ENCODE measurements at places on chromosomes 12 and 14.

DNA sequence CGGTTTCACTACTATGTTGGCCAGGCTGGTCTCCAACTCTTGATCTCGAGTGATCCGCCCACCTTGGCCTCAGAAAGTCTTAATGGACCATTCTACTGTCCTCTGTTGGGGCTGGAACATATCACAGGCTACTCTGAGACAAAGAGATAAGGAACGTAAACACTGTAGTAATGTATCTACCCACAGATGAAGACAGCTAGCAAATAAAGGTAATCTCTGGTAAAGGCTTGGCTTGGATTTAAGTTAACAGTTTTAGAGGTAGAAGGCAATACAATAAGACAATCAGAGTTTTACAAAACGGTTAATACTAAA is 44.6 kb upstream of the ISM2 start:
- DNase-seq: no peak

GRCh38 chr12:15996254-15996653 is 85.1 kb downstream of the DERA start:
- DNase-seq: no peak

- no peak for DNase-seq
These were observed 9.2 kb upstream of the TMEM117 start for GRCh38 chr12:43826681-43827080.

DNA sequence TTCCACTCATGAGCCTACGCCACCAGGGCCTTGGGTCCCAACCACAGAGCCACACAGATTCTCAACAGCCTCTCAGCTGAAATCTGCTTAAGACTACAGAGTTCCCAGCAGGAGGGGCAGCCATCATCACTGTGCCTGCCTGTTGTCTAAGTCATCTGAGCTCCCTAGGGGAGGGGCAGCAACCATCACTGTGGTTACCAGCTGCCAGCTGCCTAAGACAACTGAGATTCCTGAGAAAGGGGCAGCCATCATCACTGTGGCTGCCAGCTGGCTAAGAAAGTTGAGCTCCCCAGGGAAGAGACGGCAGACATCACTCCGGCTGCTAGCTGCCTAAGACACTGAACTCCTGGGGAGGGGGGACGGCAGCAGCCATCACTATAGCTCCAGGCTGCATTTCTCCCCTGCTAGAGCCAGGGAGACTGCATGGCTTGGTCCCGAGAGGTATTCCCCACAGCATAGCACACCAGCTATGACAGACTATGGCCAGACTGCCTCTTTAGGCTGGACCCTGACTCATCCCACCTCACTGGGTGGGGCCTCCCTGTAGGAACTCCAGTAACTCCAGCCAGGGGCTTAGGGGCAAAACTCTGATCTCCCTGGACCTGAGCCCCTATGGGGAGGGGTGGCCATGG is 37.2 kb upstream of the C14orf132 start:
- peak; percentile 88 for DNase-seq

DNA sequence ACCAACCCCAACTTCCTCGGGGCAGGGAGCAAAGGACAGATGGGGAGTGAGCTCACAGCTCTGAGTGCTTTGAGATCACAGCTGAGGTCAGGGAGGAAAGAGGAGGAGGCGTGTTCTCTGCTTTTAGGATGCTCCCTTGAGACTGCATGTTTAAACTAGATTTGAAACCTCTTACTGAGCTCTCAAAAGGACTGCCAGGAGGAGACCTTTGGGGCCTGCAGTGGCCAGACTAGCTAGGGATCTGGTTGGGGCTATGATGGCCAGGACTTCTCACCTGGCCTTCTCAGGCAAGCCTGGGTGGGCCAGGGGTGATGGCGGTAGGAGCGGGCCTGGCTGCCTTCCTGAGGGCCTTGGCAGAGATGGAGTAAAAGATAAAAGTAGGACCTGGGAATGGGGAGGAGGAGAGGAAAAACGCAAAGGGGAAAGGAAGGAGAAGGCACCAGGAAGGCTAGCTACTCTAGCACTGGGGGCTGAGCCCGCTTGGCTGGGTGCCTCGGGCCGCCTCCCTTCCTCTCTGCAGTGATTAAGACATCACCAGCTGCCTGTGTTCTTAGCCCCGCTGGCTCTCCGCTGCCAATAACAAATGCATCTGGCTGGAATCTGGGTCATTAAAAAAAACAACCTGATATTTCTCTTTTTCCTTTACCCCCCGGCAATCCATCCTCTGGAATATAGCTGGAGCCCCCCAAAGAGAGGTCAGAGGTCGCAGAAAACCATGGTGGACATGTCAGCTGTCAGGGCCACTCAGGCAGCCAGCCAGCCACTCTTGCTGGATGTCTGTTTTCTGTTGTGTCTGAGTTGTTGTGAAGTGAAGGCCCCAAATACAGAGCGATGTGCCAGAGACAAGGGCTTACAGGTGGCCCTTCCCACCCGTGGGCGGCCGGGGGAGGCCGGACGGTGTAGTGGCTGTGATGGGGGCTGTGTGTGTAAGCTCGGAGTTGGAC is 141.3 kb downstream of the TSPAN9 start:
- DNase-seq: peak; percentile 72

DNA sequence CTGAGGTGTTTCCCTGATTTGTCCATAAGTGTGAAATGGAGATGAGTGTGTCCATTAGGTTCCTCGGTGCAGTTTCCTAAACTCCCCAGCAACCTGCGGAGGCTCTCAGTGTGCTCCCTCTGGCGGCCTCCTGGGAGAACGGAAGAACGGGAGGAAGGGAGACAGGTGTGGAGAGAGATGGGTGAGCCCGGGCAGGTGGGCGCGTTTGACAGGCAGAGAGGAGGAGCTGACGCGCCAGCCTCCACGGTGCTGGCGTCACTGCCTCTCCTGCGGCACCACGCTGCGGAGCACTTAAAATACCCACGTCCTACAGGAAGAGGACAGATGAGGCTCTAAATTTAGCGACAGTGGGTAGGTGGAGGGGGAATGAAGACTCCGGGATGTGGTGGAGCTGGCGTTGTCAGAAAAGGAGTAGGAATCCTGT is 26.8 kb upstream of the PEX5 start:
- DNase-seq: peak; percentile 67

- no peak for DNase-seq
These were observed 6.0 kb upstream of the CEBPE start for GRCh38 chr14:23125011-23125410.

DNA sequence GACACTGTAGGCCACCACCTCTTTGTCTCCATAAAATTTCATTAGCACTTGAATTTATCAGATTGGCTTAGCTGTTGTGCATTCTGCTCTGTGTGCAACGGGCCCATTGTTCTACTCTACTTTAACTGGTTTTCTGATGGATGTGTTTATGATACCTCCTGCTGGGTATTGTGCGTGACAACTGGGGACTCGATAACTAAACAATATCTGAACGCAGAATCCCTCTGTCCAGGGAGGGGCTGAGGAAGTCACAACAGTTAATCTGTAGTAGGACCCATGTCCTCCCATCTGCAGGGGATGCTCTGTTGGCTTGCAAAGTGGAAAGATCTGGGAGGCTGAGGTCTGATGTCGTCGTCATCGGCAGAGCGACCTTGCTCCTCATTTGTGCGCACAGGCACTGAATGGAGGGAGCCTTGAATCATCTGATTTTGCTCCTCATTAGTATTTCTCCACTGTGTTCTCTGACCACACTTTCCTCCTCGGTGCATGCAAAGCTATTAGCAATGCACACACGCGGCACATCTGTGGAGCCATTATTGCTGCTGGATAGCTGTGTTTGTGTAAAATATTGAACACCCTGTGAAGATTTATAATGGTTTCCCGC is 422.5 kb downstream of the NRXN3 start:
- no peak for DNase-seq

GRCh38 chr12:50614167-50614759 is 109.5 kb downstream of the DIP2B start:
- no peak for DNase-seq

DNA sequence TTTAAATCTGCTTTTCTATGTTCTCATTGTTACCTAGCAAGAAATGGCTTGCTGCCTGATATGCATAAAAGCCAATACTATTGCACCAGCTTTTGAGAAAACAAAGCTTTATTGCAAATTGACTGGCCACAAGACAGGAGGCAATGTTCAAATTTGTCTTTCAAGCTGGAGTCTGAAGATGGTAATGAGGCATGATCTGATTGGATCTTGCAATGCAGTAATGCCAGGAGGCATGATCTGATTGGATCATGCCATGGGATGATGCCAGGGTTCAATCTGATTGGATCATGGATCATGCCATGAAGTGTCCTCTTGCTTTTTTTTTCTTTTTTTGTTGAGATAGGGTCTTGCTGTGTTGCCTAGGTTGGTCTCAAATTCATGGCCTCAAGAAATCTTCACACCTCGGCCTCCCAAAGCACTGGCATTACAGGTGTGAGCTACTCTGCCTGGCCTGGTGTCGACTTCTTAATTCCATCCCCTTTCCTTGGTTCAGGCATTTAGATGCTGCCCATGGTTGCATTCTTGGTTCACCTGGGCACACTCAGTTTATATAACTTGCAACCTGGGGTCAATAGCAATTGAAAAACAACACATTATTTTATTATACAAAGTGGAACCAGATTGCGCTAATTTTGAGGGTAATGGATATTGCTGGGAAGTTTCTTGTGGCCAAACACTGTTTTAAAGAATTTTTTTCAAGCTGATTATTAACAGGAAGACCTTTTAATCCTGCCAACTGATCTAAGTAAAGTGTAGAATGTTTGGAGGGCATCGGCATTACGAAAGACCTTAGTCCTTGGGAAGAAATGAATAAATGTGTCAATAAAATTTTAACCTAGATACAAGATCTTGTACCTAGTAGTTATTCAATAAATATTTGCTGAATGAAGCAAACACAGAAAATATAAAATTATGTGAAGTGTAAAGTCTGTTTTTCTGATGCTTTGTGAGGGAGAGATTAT is 38.8 kb downstream of the HSD17B6 start:
- DNase-seq: no peak

- no peak for DNase-seq
These were observed 32.7 kb downstream of the DUSP6 start for GRCh38 chr12:89319606-89320005.

DNA sequence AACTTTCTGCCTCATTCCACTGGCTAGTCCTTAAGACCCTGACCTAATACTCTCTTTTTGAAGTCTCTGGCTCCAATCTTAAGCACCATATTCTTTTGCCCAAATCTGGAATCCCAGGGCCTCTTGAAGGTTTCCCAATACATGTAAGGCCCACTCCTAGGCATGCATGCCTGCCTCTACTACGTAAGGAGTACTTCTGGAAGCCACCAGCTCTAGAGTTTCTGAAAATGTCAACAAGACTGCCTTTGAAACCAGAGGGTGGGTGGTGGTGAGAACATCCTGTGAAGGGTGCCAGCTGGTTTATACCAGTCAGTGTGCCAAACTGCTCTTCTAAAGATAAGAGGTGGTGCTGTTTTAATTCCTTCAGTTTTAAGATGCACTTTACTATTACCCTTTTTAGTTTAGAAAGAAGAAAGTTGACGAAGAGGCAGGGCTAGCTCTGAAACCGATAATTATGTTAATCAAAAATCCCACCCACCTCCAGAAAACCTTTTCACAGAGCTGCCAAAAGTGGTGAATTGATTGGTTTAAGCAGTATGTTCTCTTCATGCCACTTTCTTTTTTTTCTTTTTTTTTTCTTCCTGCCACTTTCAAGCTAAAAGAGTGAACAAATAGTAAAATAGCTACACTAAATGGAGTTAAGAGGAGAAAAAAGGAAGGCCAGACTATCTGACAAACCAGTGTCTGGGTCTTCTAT is 8.7 kb upstream of the WDR89 start:
- DNase-seq: no peak

- no peak for DNase-seq
These were observed 88.7 kb downstream of the BCL11B start for GRCh38 chr14:99183311-99183710.

DNA sequence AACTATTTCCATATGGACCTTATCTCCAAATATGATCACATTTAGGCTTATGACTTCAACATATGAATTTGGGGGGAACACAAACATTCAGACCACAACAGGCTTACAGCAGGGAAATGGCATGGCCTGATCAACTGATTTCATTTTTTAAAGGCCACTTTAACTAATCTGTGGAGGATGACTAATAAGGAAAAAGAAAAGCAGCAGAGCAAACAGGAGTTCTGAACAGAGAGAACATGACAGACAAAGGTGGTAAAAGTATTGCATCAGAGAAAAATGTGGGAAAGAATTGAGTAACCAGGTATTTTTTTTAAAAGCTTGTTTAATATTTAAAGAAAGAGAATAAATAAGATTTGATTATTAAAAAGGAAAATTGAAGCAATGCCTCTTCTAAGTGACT is 366.1 kb upstream of the TMPO start:
- no peak for DNase-seq

- no peak for DNase-seq
These were observed 9.0 kb upstream of the OR6J1 start for GRCh38 chr14:22653012-22653621.

- DNase-seq: no peak
These were observed 67.0 kb upstream of the ATF1 start for GRCh38 chr12:50696931-50697330.

GRCh38 chr12:14619741-14620501 is 52.2 kb upstream of the PLBD1 start:
- DNase-seq: no peak

DNA sequence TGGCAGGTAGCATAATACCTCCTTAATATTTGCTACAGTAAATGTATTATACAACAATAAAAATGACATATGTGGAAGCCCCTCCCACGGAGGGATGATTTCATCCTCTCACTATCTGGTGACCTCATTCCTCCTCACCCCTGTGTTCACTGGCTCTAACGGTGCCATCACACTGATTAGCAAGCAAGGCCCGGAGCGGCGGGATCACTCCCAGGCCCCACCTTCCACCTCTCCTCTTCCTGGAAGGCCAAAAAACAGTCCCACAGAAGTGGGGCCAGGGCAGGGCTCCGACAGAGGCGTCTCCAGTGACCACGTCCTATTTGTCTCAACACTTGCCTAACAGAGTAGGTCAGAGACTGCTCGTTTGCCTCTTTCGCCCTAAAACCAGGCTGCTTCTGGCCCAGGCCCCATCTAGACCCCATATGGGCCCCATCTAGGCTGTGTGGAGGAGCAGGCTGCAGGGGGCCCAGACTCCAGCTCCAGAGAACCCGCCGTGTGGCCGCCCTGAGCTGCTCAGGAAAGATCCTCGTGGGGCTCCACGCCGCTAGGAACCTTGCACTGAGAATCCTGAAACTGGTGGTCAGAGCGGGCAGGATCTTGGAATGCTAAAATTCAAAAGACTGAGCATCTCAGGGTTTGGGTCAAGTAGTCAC is 3.7 kb downstream of the SELPLG start:
- DNase-seq: no peak

GRCh38 chr12:9868311-9868801 is 798 bp downstream of the CLEC2B start:
- no peak for DNase-seq

GRCh38 chr14:69260861-69261564 is 1.1 kb downstream of the GALNT16 start:
- DNase-seq: peak; percentile 23

DNA sequence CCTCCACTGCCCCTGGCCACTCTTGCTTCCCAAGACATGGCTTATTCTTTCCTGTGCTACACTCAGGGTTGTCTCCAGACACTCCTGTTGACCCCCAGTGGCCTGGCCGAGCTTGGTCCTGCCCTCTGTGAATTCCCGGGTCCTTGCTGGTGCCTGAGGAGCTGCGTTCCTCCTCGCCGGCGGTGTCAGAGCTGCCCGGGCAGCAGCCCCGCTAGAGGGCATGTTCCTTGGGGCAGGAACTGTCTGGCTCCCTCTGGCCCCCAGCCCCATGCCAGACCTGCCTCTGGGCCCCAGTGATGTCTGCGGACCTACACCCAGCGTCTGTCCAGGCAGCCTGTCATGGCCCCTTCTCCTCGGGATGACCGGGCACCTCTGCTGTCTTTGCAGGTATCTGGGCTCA is 68.4 kb downstream of the AACS start:
- no peak for DNase-seq

GRCh38 chr12:123897221-123897620 is 75.4 kb downstream of the CCDC92 start:
- DNase-seq: no peak

- DNase-seq: no peak
These were observed 251.1 kb downstream of the BCAT1 start for GRCh38 chr12:24697769-24698168.
